Activated T-cell treated with anti-CD3 and anti-CD28 coated beads, Interleukin-2, amount 50 U/mL, for 24 hours (primary cell): ENCODE measurements at places on chromosomes 4 and X.
A peak's percentile ranks its signal among the peaks of the same experiment; 100 is the strongest.

DNA sequence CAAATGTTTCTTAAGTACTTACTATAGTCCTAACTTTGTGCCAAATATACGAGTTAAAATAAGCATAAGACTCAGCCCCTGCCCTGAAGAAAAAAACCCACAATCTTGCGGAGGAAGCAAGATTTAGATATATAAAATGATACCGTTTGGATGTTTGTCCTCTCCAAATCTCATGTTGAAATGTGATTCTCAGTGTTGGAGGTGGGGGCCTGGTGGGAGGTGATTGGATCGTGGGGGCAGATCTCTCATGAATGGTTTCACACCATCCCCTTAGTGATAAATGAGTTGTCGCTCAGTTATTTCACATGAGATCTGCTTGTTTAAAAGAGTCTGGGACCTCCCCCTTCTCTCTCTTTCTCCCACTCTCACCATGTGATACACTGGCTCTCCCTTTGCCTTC is 28.7 kb downstream of the EFHC2 start:
- no peak for DNase-seq

DNA sequence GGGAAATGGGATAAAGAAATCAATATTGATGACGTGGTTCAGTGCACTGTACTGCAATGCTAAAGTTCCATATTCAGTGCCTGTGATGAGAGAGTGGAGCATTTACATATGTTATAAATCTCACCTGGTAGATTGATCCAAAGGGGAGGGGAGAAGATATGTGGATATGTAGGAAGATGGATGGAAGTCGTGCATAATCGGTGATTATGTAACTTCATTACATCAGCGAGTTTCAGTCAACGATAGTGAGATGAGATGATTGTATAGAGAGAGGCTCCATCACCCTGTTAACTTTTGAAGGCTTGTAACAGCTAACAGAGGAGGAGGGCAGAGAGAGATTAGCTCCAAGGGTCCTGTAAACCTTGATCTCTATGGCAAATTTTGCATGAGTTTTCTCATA is 1.8 kb downstream of the IL1RAPL1 start:
- DNase-seq, result no peak

- DNase-seq, result no peak
Measured at GRCh38 chr4:2754848-2755819, 1.0 kb downstream of the TNIP2 start.

DNA sequence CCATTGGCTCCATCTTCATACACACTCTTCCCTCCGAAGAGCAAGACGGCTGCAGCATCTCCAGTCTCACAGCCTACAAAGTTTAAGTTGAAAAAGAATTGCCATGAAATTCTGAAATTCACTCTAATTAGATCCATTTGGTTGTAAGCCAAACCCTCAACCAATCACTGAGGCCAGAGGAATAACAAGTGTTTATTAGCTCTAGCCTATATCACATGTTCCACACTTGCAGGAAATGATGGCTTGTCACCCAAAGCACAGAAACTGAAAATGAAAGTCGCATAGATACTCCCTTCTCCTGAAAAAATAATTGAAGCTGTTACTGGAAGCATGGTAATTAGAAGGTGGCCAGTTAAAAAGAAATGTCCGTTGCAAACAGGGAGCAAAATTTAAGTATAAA is 1071.8 kb downstream of the CCSER1 start:
- no peak for DNase-seq

- no peak for DNase-seq
Measured at GRCh38 chrX:130531066-130531465, 129.3 kb downstream of the RBMX2 start.

DNA sequence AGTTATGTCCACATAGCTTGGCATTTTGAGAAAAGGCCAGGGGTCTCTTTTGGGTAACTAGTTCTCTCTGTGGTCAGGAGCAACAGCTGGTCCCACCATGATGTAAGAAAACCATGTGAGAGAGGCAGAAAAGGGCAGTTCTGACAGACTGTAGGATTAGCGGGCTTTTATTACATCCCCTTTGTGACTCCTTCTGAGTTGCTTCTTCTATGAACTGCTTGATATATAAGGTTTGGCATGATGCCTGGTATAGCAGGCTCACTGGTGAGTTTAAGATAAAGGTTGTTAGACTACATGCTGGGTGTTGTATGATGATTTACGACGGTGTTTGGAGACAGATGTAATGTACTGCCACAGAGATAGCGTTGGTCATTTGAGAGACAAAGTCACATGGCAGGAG is 2308.1 kb upstream of the AGA start:
- no peak for DNase-seq

GRCh38 chr4:2832981-2833670 is 10.5 kb upstream of the ADD1 start:
- DNase-seq, result no peak

DNA sequence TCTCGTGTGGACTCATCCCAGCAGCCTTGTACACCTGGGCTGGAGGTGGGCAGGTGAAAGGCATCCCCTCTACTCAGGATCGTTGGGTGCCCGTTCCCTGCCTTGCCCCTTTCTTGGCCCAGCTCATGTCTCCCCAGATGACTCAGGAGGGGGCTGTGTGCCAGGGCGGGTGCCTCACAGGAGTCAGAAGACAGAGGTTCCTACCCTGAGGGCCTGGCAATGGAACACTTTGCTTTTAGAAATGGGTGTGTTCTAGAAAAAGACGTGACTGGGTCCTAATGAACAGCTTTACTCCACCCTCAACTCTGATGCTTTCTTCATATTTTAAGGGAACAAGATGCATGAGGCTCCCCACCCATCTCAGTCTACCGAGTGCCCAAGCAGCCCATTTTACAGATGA is 22.5 kb upstream of the TRIM2 start:
- DNase-seq, result no peak

GRCh38 chr4:155966731-155967395 is 13.2 kb upstream of the CTSO start:
- DNase-seq, result no peak

- no peak for DNase-seq
Measured at GRCh38 chr4:151664289-151664688, 96.5 kb downstream of the GATB start.

DNA sequence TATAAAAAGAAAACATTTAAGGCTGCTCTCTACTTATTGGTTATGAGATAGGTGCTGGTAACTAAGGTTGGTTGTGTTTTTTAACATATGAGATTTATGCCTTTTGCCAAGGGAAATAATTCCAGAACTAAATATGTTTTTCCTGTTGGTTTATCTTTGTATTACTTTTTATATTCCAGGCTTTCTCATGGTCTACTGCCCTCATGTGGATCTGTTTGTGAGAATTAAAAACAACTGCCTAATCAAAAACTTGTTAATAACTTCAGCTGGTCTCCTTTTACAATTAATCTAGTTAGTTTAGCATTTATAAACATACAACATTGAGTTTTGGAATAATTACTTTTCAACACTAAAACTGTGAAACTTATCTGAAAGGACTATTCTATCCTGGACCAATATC is 1208.3 kb downstream of the ADGRL3 start:
- DNase-seq, result no peak

GRCh38 chr4:165351359-165352130 is 24.1 kb downstream of the MSMO1 start:
- no peak for DNase-seq

DNA sequence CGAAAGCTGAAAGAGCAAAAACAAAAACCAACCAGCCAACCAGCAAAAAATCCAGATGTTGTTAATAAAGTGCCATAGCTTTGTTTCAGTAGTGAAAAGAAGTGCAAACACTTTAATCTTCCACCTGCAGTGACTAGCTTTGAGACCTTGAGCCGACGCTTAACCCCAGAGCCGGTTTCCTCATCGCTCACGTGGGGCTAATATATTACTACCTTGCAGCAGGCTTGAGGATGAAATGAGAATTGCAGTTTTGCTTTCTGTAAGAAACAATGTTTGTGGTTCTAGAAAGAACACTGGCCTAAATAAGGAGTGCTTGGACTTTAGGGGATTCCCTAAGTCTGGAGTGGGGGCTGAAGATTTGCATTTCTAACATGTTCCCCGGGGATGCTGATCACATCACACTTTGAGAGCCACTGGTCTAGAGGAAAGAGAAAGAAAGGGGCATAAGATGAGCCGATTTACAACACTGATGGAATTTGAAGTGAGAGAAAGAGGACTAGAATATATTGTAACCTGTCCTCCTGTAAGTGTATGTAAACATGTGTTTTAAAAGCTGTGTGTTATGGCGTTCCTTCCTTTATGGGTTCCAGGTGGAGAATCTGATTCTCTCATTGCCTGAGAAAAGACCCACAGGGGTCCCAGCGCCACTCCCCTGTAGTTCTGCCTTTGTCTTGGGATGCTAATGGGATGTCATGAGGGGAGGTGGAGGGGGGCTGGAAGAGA is 1.4 kb downstream of the FGF2 start:
- DNase-seq, result peak; percentile 36

DNA sequence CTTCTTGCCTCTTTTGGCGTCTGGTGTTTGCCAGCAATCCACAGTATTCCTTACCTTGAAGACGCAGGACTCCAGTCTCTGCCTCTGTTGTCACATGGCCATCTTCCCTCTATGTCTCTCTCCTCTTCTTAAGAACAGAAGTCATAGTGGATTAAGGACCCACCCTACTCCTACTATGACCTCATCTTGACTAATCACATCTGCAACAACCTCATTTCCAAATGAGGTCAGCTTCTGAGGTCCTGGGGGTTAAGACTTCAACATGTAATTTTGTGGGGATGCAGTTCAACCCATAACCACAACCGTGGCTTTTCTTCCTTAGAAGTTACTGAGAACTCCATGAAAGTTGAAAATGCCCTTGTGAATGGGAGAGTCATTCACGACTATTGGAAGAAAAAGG is 23.3 kb downstream of the TLR8 start:
- DNase-seq, result no peak

GRCh38 chr4:169945636-169946035 is 80.6 kb downstream of the MFAP3L start:
- no peak for DNase-seq

DNA sequence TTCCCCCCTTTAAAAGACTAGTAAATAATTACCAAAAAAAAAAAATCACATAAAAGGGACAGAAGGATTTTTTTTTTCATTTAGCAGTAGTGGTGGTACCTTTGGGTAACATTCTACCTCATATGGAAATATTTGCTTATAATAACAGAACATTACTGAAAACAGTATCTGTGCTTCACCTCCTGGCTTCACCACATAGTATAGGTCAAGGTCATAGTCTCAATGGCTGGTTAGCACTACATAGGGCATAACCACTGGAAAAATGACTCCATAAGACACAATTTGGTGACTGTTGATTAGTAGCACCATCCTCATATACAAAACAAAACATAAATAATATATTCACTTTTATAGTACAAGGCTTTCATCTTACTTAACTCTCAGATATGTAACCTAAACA is 34.7 kb downstream of the MANBA start:
- no peak for DNase-seq

GRCh38 chrX:153935326-153935851 is 552 bp upstream of the NAA10 start:
- no peak for DNase-seq

- no peak for DNase-seq
Measured at GRCh38 chrX:20857746-20858145, 516.5 kb upstream of the CNKSR2 start.

DNA sequence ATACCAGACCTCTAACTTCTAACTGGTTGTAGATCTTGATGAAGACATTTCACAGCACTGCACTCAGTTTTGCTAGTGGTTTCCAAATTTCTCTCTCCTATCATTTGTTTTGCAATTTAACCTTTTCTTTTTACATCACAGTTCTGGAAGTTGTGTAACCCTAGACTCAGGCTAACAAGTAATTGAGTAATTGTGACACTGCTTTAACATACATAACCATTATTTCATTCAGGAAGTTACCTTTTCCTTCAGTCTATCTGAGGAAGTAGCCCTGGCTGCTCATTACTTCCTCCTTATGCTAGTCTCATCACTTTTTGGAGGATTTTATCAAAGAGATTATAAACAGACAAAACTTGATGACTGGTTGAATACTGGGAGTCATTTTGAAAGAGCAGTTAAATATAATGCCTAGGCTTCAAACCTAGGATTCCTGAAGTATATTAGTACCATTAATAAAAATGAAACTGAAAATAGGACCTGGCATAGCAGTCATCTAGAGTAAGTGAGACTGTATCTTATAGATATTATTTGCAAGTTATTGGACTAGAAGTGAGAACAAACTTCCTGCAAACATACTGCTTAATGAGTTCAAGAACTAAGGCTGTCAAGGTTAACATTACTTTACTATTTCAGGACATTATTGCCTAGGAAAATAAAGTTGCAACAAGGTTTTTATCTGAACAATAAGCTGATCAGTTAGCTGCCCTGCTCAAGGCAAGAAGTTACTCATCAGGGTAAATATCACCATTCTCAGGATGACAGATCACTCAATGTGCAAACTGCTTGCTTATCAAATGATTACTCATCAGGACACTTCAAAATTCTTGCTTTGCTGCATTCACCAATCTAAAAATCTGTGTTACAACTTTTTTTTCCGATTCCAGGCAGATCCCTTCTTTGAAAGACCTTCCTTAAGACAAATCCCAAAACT is 25.6 kb upstream of the TEX13C start:
- DNase-seq, result no peak
